ENCODE measurements at places on chromosomes 12 and 14.

DNA sequence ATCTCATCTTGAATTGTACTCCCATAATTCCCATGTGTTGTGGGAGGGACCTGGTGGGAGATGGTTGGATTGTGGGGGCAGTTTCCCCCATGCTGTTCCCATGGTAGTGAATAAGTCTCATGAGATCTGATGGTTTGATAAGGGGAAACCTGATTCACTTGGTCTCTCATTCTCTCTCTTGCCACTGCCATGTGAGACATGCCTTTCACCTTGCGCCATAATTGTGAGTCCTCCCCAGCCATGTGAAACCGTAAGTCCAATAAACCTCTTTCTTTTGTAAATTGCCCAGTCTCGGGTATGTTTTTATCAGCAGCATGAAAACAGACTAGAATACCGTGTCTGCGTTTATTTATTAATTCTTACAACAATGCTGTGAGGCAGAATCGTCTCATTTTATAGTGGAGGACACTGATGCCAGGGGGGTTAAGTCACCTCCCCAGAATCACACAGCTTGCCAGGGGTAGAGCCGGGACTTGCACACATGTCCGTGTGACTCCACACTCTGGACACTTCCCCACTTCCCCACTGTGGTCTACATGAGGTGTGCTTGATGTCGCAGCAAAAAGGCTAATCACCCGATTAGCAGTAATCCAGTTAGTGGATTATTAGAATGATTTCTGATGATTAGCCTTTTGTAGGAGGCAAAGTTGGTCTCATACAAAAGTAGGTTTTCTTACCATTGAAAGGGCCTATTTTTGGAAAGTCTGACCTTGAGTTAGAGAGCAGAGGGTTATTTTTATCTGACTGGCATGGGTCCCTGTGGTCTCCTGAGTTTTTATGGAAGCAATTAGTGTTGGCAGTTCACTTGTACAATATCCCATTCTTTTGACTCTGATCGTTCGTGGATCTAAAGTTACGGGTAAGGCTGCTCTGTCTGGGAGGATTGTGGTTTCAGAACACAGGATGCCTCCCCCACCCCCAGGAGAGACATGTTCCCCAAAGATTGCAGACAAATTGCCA is 47.4 kb upstream of the BCL7A start:
- DNase-seq, result no peak

DNA sequence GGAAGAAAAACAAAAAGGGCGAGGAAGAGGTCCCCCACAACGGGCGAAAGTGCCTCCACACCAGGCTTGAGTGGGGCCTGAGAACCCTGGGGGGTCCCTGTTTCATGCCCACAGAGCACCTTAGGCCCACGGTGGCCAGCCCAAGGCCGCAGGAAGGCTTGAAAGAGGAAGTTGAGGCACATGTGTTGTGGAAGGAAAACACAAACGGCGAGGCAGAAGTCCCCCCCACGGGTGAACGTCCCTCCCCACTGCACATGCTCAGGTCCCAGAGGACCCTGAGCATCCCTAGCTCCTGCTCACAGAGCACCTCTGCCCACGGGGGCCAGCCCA is 371.5 kb downstream of the ALG10 start:
- peak; percentile 6 for DNase-seq

DNA sequence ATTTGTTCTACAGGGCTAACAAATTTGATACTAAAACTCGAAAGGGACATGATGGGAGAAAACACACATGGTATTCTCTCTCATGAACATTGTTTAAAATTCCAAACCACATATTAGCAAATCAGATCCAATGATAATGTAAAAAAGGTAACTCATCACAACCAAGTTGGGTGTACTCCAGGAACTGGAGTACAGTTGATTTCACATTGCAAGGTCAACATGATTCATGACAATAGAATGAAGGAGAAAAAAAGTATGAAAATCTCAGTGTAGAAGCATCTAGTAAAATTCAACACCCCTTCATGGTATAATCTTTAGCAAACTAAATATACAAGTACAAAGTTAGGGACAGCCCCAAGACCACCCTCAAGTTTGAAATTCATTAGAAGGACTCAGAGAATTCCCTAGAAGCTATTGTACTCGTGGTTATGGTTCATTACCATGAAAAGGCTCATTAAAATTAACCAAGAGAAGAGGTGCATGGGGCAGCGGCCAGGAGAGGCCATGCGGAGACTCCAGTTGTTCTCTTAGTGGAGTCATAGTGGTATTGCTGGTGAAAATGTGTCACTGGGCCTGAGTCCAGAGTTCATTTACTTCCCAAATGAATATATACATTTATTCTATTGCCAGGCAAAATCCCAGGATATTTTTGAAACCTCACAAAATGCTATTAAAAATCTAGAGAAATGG is 3.1 kb upstream of the CDCA4 start:
- DNase-seq, result no peak

DNA sequence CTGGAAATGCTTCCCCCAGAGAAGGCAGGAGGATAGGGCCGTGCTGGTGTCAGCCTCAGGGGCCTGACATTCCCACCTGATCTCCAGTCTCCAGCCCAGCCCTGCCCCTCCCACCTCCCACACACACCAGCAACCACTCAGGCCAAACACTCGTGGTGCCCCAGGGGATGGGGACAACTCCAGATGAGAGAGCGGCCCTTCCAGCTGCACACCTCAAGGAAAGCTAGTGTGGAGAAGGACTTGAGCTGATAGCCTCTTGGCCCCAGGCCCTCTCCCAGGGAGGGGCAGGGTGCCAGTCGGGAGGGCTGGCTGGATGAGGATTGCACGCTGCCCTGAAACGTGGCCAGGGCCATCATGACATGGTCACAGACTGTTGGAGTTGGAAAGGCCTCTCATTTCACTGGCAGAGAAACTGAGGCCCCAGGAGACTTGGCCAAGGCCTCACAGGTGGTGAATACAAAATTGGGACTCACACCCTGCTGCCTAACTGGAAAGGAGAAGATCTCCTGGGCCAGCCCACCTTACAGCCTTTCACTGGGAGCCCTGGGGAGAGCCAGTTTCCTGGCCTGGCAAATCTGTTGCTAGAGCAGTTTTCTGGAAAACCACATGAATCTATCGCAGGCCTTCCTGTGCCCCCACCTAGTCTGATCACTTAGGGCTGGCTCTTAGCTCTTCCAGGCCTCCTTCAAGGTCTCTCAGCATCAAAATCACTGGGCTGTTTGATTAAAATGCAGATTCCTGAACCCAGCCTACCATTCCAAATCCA is 52.1 kb downstream of the IRF2BPL start:
- no peak for DNase-seq

DNA sequence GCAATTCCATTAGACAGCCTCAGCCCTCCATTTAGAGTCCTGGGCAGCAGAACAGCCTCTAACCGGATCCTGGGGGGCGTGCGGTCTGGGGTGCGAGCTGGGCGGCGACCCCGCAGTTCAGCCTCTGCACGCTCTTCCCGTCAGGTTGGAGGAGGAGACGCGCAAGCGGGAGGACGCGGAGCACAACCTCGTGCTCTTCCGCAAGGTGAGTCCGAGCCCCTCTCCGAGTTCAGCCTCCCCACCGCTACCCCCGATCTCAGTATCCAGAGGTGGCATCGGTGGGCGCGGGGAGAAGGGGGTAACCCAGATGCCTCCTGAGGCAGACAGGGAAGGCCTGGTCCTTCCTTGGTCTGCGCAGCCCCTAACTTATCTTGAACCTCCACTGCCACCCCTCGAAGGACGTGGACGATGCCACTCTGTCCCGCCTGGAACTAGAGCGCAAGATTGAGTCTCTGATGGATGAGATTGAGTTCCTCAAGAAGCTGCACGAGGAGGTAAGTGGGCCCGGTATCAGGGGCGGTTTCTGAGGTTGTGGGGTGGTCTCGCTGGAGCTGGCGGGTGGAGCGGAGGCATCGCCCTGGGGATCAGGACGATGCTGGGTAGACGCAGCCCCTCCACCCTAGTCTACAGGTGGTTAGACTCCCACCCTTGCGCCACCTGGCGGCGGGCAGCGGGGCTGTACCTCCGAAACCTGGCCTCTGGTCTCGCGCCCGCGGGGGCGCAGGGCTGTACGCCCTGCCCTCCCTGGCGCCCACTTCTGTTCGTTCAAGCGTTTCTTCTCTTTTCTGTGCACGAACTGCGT is 1.3 kb downstream of the PRPH start:
- peak; percentile 73 for DNase-seq

GRCh38 chr14:75793806-75794205 is 132.8 kb downstream of the TTLL5 start:
- DNase-seq, result no peak

GRCh38 chr14:64186231-64187129 is 107.7 kb downstream of the ESR2 start:
- DNase-seq, result no peak

DNA sequence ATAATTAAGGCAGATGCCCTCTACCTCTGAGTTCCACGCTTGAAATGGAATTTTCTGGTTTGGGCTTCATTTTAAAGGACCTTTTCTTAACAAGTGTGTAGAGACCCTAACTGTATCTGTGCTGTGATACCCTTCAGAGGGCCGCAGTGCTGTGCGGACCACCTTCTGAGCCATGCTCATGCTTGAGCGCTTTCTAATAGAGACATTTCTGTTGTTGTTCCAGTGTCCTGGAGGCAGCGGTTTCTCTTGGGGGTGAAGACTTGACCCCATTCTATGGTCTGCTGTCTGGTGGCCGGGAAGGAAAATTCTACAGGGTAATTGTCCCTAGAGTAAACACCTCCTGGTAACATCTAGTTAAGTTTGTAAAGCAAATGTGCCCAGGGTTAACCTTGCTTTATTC is 46.7 kb upstream of the BCL7A start:
- no peak for DNase-seq

DNA sequence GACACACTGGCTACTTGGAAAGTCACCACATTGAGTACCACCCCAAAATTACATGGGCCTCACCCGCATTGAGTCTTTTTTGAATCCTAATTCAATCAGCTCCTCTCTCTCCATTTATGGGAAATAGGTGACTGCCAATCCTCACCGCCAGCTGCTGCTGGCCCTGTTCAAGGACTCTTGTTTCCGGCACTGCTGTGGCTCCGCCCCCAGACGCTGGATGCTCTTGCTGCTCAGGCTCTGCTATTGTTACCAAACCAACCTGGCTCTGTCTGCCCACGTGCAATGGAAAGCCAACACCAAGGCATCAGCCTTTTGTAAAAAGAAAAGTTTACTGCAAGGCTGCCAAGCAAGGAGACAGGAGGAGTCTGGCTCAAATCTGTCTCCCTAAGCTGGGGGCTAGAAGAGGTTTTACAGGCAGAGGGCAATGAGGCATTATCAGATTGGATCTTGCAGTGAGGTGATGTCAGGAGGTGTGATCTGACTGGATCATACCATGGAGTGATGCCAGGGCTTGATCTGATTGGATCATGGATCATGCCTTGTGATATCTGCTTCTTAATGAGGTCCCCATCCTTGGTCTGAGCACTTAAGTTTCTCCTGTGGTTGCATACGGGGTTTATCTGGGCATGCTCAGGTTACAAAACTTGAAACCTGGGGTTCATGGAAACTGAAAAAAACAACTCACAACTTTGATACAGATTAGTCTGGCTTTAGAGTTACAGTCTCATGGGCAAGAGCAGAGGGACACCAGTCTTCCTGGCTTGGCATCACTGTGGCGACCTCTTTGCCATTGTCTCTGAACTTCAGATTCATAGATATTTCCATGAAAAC is 117.1 kb upstream of the SLC35F4 start:
- DNase-seq, result no peak

GRCh38 chr14:94876306-94876705 is 106.4 kb upstream of the GSC start:
- DNase-seq, result no peak

DNA sequence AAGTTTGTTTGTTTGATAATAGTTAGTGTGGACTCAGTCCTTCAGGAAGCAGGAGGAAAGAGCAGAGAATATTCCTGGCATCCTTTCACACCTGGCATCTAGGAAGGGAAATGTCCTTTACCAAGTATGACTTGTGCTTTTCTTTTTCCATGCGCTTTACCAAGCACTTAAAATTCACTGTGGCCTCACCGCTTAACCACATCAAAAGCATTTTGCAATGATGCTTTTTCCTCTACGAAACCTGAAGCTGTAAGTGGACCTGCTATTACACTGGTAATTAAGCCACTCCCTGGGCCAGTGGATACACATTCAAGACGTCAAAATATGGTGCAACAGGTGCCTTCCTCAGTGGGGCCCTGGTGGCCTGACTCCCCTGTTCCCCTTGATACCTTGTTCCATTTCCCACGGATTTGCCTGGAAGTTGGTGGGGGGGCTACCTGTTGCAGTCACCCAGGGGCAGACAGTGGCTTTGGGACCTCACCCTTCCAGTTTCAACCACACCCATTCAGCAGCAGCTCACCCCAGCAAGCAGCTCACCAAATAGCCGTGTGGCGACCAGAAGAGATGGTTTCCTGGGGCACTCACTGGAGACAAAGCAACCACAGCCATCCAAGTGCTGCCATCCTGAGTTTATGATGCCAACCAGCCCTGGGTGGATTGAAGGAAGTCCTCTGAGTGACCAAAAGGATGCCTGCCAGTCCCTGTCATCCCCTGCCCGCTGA is 14.2 kb upstream of the FZD10 start:
- DNase-seq, result no peak

DNA sequence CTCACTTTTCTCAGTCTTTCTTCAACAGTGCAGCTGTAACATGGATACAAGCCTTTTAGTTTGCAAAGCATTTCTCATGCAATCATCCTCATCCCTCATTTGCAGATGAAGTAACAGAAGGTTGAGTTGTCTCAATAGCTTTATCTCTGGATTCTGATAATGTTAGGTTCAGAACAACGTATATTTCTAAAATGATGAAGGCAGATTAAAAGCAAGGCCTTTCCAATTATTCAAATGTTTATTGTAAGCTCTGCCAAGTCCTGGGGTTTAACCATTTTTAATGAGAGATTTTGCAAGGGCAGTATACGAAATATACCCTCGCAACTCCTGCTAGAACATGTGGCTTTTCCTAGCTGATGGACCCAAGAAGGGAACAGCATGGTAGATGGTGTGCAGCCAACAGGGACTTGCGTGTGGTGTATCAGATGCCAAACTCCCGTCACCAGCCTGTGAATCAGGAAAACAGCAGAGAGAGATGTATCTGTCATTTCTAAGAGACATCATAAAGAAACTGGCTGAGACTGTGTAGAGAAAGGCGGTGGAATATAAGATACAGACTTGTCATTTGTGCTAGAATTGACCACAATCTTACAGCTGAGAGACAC is 319.7 kb downstream of the MED13L start:
- no peak for DNase-seq

DNA sequence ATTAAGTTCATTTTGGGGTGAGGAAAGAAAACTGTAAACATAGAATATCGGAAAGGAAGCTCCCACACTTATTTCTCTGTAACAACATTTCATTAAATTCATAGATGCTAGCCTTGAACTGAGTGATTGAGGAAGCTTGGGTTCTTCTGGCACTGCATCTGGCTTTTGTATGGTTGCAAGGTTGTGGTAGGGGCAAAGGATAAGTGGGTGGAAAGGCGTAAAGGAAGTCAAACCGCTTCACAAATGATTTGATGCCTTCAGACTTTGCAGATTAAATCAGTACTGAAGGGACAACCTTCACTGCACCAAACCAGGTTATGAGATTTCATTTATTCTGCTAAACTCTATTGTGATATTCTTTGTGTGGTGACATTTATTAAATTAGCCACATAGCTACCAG is 28.1 kb upstream of the PAX9 start:
- no peak for DNase-seq

GRCh38 chr14:31000629-31001338 is 24.7 kb upstream of the AP4S1 start:
- DNase-seq, result no peak
